NCI-H460 (cell line): ENCODE measurements at places on chromosomes 11 and 22.
A peak's percentile ranks its signal among the peaks of the same experiment; 100 is the strongest.

GRCh38 chr11:34232807-34233206 is 125.0 kb downstream of the ABTB2 start:
- DNase-seq, result no peak

- DNase-seq, result no peak
Observed at GRCh38 chr11:6771926-6772893, at the start of gene OR2AG2. OR2AG2 (minus strand) TSS chr11:6771976; CDS start chr11:6768957, 3,019 bp downstream.

- DNase-seq, result no peak
Observed at GRCh38 chr11:107078375-107078774, 60.1 kb upstream of the GUCY1A2 start.

GRCh38 chr11:114399490-114400215 is 658 bp downstream of the C11orf71 start:
- no peak for DNase-seq

DNA sequence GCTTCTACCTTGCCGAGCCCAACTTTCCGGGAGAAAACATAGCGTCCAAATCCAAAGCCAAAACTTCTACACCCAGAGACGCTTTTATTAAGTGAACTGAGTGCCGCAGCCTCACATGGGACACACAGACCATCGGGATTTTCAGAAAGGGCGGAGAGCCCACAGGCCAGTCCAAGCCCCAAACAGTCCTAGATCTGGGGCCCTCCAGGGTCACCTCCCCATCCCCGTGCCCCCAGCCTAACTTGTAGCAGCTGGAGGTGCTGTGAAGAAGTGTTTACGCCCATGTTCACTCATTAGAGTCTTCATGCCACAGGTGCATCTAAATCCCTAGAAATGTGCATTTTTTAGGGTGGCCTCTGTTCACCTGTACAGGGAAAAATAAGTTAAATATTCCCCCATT is 14.1 kb upstream of the ADORA2A start:
- no peak for DNase-seq

DNA sequence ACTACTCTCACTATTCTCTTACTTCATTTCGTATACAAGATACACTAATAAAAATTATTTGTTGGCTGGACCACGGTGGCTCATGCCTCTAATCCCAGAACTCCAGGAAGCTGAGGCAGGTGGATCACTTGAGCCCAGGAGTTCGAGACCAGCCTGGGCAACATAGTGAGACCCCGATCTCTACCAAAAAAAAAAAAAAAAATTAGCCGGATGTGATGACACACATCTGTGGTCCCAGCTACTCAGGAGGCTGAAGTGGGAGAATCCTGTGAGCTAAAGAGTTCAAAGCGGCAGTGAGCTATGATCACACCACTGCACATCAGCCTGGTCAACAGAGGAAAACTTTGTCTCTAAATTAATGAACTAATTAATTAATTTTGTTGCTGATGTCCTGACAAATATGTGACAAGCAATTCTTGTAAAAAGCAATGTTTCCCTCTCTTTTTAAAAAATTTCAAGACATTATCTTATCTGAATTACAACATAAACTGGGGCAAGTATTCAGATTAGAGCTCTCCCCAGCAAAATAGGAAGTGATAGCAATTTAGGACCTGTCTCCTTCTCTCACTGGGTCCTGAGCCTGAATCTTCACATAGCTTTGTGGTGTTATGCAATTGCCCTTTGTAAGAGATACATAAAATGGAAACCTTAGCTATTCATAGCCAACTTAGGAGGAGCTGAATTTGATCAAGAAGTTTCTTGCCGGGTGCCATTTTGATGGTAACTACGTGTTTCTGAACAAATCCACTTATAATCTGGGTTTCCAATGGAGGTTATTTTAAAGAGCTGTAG is 17.6 kb upstream of the TMA7B start:
- no peak for DNase-seq

DNA sequence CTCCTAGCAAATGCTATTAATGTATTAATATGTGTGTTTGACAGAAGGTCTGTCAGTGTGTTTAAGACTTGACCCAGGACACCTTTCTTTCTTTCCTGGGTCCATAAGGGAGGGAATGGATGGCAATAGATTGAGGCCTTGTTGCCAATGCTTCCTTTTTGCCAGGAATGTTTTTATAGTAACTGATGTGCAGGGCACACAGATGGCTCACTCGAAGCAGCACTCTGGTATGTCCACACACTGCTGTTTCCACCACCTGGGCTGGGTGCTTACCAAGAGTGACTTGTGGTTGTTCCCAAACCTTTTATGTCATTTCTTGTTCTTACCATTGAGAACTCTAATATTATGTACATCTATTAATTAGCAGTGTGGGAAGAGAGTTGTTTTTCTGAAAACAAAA is 396.9 kb upstream of the SYN3 start:
- DNase-seq, result no peak

DNA sequence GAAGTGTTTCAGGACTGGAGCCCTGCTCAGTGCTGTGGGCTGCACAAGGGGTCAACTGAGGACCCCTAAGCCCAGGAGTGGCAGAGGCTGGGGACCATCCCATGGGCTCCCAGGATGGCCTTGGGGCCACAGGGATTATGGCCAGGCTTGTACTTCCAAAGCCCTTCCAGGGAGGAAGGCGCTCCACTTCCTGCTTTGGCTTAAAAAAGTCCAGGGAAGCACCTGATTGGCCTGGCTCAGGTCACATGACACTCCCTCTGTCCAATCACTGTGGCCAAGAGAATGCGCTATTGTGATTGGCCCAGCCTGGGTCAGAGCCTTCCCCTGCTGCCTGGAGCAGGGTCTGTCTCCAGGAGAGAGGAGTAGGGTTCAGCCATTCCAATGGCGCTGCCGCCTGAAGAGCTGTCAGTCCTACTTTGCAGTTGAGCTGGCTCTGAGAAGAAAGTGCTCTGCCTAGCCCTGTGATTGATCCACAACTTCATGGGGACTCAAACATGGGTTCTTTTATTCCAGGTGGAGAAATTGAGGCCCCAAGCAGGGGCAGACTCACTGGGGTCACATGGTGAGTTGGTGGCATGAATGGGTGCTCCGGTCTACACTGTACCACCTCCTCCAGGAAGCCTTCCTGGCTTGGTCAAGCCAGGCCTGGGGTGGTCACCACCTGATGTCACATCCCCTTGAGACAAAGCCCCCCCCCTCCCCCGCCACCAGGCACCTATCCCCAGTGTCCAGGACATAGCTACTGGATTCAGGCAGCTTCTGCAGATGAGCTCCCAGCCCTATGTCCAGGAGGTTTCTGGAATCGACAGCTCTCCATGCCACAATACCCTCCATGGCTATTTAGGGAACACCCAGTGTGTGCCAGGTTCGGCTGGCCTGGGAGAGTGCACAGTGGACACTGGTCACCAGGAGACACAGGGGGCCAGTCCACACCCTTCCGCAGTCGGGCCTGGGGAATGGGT is 48.2 kb downstream of the RTN4R start:
- DNase-seq, result no peak

DNA sequence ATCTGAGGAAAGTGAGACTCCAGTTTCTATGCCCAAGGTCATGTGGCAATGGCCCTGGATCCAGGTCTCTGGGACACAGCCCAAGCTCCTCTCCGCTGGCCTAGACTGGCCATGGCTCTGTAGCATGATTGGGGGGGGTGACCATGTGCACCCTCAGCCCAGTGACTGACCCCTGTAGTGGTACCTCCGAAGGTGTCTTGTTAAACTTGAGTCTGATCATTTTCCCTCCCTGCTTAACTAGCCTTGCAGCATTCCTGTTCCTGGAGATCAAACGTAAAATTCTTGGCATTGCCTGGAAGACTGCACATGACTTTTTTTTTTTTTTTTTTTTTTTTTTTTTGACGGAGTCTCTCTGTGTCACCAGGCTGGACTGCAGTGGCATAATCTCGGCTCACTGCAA is 1116.0 kb downstream of the TBC1D22A start:
- DNase-seq, result no peak

GRCh38 chr11:77046060-77046501 is 11.9 kb downstream of the B3GNT6 start:
- no peak for DNase-seq

- DNase-seq, result no peak
Observed at GRCh38 chr11:68509066-68509465, 48.5 kb downstream of the PPP6R3 start.

- no peak for DNase-seq
Observed at GRCh38 chr22:42773167-42773566, 52.5 kb upstream of the A4GALT start.

GRCh38 chr11:35740061-35740799 is 77.7 kb downstream of the TRIM44 start:
- no peak for DNase-seq

- no peak for DNase-seq
Observed at GRCh38 chr11:110850846-110851245, 138.6 kb upstream of the ARHGAP20 start.

- DNase-seq, result no peak
Observed at GRCh38 chr11:117820071-117820470, 4.5 kb downstream of the FXYD2 start.

GRCh38 chr22:49406879-49407587 is 420.6 kb downstream of the BRD1 start:
- DNase-seq, result no peak

DNA sequence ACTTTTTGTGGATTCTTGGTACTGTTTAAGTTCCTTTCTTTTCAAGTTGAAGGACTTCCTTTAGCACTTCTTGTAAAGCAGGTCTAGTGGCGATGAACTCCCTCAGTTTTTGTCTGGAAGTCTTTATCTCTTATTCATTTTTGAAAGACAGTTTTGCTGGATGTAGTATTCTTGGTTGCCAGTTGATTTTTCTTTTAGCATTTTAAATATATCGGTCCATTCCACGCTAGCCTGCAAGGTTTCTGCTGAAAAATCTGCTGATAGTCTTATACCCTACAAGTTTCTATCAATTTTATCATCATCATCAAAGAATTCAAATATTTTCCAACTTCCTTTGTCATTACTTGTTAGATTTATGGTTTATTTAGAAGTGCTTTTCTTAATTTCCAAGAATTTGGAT is 14.7 kb upstream of the GLB1L2 start:
- no peak for DNase-seq

- DNase-seq, result no peak
Observed at GRCh38 chr11:15150507-15150906, 35.8 kb downstream of the INSC start.

DNA sequence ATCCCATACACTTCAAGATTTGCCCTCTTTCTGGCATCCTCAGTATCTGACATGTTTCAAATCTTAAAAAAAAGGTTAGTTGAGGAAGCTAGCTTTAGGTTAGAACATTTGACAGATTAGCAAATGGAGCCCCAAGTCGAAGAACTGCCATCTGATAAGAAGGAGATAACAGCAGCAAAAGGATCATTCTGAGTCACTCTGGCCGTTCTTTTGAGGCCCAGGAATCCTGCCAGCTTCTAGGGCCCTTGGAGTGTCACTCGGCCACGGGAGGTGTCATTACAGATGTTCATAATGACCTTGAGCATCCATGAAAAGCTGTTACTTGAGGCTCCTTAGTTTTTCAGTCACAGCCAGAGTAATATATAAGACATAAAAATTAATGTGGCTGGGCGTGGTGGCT is 132.1 kb upstream of the RASSF10 start:
- no peak for DNase-seq

DNA sequence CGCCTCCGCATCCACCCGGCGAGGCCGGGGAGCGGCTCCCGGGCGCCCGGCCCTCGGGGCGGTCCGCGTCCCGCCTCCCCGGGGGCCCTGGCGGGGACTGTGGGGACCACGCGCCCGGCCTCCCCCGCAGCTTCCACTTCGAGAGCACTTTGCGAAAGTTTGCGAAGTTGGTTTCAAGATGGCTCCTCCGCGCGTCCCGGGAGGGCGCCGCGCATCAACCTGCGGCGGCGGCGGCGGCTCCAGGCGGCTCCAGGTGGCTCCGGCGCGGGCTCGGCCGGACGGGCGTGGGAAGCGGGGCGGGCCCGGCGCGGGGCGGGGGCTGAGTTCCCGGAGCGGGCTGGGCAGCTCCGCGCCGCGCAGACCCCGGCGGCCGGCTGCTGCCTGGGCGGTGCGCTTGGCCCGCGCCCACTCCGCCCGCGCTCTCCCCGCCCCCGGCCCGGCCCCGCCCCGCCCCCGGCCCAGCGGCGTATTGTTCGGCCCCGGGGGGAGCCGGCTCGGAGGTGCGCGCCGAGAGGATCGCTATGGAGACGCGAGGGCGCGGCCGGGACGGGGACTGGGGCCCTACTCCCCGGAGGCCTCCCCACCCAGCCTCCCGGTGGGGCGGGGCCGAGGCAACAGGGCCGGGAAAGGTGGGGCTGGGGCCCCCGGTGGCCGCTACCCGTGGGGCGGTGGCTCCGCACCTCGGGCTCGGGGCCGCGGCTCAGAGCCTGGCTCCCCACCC is at the start of gene CELSR1:
Gene CELSR1 (minus strand): TSS at position 396 of the 721 bp plus-strand sequence. CDS start 450 bp downstream, outside the sequence.
- no peak for DNase-seq

- DNase-seq, result peak; percentile 83
Observed at GRCh38 chr11:125625630-125626287, 796 bp downstream of the CHEK1 start.

DNA sequence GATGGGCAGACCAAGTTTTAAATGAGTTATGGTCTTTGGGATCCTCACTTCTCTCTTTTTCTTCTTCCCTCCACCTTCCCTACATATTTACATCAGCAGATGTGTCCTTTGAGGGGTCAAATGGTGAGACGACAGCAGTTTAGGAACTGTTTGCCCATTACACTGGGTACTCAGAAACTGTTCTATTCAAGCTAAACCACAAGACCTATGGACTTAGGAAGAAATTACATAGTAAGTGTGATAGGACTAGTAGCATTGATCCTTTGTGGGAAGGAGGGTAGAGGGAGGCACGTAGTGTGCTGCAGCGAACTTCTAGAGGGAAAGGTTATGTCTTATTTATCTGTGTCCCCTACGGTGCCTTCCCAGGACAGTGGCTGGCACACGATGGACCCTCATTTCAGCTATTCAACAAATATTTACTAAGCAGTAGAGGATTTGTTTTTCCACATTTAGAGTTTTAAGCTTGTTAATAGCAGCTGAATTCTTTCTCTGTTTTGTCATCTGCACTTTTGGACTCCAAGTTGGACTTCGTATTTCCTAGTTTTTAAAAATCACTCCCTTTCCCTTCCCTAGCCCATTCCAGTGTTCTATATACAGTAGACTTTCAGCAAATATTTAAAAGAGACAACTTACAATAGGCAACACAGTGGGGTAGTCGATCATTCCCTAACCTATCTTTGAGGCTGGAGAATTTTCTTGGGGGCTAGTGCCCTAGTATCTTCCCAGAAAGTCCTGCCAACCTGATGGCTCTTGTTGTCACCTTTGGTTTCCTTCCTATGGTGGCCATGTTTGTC is 13.9 kb downstream of the FZD4 start:
- DNase-seq, result no peak

DNA sequence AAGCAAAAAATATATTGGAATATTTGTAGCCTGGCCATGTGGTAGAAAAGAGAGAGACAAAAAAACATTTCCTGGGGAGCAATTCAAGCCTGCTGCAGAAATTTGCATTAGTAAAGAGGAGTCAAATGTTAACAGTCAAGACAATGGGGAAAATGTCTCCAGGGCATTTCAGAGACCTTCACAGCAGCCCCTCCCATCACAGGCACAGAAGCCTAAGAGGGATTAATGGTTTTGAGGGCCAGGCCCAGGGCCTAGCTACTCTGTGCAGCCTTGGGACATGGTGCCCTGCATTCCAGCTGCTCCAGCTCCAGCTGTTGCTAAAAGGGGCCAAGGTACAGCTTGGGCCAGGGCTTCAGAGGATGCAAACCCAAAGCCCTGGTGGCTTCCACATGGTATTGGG is 46.8 kb downstream of the PGR start:
- DNase-seq, result no peak

GRCh38 chr11:28963187-28963586 is 855.0 kb downstream of the METTL15 start:
- DNase-seq, result no peak
